Smooth muscle cell of the brain vasculature (primary cell): ENCODE measurements at places on chromosomes 11 and 22.

- DNase-seq: peak; percentile 10
These were observed 87.0 kb upstream of the THY1 start for GRCh38 chr11:119509969-119510401.

DNA sequence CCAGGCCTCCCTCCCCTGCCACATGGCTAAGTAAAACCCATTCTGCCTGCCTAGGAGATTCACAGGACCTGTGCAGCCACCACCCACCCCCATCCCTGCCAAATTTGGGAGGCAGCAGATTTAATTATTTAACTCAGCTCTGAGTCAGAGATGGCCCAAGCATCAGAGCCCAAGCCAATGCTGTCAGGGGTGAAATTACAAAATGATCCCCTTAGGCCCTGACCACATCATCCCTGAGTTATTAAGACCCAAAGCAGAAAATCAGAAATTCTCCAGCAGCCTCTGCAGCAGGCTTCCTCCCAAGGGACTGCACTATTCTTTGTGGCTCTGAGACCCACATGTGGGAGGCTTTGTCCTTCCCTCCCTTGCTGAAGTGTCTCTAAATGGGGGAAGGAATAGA, 52.8 kb upstream of the RRAS2 start:
- DNase-seq: no peak

GRCh38 chr11:12802418-12803085, 128.3 kb downstream of the TEAD1 start:
- no peak for DNase-seq

DNA sequence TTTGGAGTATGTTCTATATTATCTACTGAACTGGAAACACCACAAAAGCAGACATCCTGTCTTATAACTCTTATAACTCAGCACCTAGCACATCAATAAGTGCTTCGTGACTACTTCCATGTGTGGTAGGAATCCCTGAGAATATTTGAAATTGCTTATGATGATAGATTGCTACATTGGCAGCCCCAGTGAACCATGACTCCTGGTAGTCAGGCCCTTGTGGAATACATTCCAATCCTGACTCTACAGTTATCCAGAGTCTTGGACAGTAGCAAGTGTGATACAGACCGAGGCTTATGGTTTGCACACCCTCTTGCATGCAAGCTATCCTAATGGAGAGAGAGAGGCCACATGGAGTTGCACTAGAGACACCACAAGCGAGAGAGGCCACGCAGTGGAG, 59.5 kb upstream of the PHF21A start:
- DNase-seq: no peak

GRCh38 chr11:118129471-118130172, 23.0 kb downstream of the SCN4B start:
- no peak for DNase-seq
